Sigmoid colon (tissue), 7 donors: ENCODE measurements at places on chromosomes 16 and 17. TPM values are rescaled to one million over a fixed set of nuclear protein-coding genes. Genes with fewer than 3 reads are reported as not detected.

GRB7 gene
- total RNA-seq: under 0.01 TPM

C16orf96 gene
- not detected for total RNA-seq

RPTOR gene
- 28.2 TPM for total RNA-seq

KRTAP4-5 gene
- total RNA-seq: not detected

WFDC1 gene
- total RNA-seq: 15.3 TPM

LGALS9 gene
- 25.7 TPM for total RNA-seq

PDILT gene
- total RNA-seq: not detected

MT4 gene
- total RNA-seq: not detected

GAST gene
- not detected for total RNA-seq

NPIPB6 gene
- not detected for total RNA-seq

CD300LB gene
- not detected for total RNA-seq

DNA sequence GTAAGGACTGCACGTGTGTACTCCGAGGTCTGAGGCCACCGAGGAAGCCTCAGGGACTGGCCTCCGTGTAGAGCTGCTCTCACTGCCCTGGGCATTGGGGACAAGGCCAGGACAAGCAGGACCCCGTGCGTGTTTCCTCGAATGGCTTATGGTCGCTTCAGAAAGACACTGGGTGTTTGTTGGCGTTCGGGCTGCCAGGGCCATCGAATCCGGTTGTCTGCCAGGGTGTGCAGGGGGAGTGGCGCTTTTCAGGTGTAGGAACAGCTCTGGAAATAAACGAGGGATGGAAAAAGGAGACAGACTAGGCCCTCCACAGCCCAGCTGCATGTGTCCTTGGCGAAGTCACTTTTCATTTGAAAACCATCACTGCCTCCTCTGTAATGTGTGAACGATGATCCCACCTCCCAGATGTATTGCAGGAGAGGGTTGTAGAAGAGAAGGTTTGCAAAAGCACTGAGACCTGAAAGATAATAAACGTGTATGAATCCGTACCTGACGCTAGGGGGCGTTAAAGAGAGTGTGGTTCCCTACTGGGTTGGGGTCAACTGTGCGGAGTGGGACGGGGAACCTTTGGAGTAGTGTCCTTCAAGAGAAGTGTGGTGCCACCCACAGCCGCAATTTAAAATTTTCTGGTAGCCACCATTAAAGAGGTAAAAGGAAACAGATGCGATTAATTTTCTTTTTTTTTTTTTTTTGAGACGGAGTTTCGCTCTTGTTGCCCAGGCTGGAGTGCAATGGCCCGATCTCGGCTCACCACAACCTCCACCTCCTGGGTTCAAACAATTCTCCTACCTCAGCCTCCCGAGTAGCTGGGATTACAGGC is 2.1 kb upstream of the ZSCAN10 start:
- no peak overlapping the region for H3K4me3 ChIP-seq
- peaks cover 24% of the 10 kb centered on the region for H3K27me3 ChIP-seq
- no peak for DNase-seq
- H3K27ac ChIP-seq: no peak overlapping the region
- H3K4me1 ChIP-seq: peaks cover 7% of the 10 kb centered on the region
- no peaks in the 10 kb centered on the region for H3K36me3 ChIP-seq

DNA sequence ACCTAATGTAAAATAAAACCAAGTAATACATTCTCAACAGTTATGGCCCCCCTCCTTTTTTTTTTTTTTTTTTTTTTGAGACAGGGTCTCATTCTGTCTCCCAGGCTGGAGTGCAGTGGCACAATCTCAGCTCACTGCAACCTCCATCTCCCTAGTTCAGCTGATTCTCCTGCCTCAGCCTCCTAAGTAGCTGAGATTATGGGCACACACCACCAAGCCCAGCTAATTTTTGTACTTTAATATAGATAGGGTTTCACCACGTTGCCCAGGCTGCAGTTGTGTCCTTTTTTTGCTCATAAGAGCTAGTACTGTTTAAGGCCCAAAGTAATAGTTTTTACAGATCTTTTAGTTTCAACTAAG is 18.3 kb downstream of the EARS2 start:
- H3K36me3 ChIP-seq: peaks cover 11% of the 10 kb centered on the region
- no peak overlapping the region for H3K27ac ChIP-seq
- DNase-seq: no peak
- H3K4me1 ChIP-seq: no peaks in the 10 kb centered on the region
- H3K4me3 ChIP-seq: no peak overlapping the region
- no peaks in the 10 kb centered on the region for H3K27me3 ChIP-seq

DNA sequence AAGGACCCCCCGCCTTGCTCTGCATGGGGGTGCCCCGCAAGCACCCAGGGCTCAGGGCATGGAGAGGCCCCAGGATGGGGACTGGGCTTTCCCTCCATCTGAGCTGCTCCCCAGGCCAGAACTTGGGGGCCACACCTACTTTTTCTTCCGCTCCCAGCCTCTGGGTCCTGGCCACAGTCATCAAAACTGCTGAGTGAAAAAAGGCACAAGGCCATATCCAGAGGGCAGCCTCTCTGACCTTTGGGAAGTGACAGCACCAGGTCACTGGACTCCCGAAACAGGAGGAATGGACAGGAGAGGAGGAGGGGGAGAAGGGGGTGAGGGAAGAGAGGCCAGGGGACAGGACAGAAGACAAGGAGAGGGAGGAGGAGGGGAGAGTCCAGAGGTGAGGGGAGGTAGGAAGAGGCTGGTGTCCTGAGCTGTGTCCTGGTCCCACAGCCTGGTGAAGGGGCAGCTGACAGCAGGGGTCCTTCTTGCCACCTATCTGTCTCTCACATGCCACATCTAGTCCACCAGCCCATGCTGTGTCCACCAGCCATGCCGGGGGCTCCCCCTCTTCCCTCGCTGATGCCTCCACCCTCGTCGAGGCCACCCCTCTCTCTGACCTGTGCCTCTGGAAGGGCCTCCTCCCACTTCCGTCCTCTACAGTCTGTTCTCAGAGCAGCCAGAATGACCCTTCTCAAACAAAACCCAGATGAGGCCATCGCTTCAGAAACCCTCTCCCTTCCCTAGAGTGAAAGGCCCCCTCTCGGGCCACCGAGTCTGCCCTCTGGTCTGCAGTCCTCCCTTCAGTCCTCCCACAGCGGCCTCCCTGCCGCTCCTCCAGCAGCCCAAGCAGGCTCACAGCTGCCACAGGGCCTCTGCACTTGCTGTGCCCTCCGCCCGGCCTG is 73.9 kb upstream of the TOB1 start:
- H3K36me3 ChIP-seq: no peaks in the 10 kb centered on the region
- H3K4me3 ChIP-seq: no peak overlapping the region
- H3K27ac ChIP-seq: no peak overlapping the region

GRCh38 chr16:85520853-85521521 is 92.1 kb upstream of the GSE1 start:
- no peaks in the 10 kb centered on the region for H3K27me3 ChIP-seq
- no peak overlapping the region for H3K27ac ChIP-seq
- no peak overlapping the region for H3K4me3 ChIP-seq
- peak; percentile 64 for DNase-seq
- no peaks in the 10 kb centered on the region for H3K4me1 ChIP-seq

- no peak for DNase-seq
- no peak overlapping the region for H3K4me3 ChIP-seq
- no peaks in the 10 kb centered on the region for H3K4me1 ChIP-seq
- H3K27me3 ChIP-seq: no peaks in the 10 kb centered on the region
Observed at GRCh38 chr16:6035161-6035560, 937.6 kb upstream of the EEF2KMT start.

DNA sequence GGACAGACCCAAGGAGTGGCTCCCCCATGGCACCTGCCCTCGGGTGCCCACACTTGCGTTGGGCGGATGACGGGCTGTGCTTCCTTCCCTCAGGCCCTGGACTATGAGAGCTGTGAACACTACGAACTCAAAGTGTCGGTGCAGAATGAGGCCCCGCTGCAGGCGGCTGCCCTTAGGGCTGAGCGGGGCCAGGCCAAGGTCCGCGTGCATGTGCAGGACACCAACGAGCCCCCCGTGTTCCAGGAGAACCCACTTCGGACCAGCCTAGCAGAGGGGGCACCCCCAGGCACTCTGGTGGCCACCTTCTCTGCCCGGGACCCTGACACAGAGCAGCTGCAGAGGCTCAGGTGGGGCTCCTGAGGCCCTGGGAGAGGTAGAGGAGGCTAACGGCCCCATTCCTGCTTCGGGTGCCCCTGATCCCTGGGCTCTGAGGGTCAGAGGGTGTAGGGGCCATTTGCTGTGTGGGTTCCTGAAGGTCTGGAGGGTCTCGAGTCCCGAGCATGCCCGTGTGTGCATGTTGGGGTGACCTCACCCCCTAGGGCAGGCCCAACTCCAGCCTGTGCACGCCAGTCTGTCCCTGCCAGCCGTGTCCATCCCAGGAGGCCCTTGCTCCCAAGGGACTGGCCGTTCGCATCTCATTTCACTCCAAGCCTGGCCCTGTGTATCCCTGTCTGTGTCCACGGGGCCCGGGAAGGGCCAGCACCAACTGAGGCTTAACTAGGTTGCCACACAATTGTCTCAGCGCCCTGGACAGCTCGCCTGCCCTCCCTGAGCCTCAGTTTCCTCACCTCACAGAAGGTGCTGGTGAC is 10.0 kb downstream of the SLC22A31 start:
- no peak overlapping the region for H3K4me3 ChIP-seq
- peaks cover 26% of the 10 kb centered on the region for H3K27me3 ChIP-seq
- no peak overlapping the region for H3K27ac ChIP-seq
- no peak for DNase-seq
- H3K36me3 ChIP-seq: no peaks in the 10 kb centered on the region

DNA sequence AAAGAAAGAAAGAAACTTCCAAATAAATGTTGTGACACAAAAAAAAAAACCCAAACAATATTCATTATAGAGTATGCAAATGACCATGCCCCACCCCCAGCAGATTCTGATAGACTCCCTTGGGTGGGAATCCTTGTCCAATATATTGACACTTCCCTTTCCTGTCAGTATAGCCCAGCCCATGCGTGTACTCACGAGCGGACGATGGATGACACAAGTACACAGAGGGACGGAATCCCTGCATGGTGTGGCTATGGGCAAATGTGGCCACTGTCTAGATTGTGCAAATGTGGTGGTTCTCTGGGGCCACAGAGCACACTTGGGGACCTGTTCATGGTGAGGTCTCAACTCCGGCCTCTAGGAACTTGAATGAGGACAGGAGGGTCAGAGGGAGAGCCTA is 3.1 kb downstream of the RAB37 start:
- H3K4me3 ChIP-seq: no peak overlapping the region
- no peak for DNase-seq
- no peaks in the 10 kb centered on the region for H3K4me1 ChIP-seq

GRCh38 chr17:31738996-31739699 is 119.9 kb downstream of the COPRS start:
- H3K27me3 ChIP-seq: no peaks in the 10 kb centered on the region
- DNase-seq: no peak
- no peak overlapping the region for H3K4me3 ChIP-seq

- H3K4me1 ChIP-seq: no peaks in the 10 kb centered on the region
- H3K27ac ChIP-seq: peak overlapping the region; percentile 84
- H3K4me3 ChIP-seq: peak overlapping the region; percentile 98
- H3K27me3 ChIP-seq: no peaks in the 10 kb centered on the region
- DNase-seq: no peak
Observed at GRCh38 chr17:59565959-59566324, 532 bp downstream of the DHX40 start.

DNA sequence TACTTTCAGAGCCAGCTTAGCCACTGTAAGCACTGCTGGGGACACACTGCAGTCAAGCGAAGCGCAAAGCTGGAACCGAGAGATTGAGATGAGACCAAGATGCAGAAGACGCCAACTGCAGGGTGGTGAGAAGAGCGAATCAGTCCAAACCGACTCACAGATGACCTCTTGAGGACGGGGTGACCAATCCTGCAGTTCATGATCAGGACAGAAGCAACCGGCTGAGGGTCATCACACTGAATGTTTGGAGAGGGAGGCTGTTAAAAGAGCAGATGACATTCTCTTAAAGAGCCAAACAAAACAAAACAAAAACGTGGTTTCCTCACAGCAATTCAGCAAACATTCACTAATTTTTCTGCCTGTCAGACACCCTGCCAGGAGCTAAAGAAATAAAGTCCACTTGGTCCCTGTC is 8.5 kb downstream of the HASPIN start:
- peaks cover under 1% of the 10 kb centered on the region for H3K4me1 ChIP-seq
- H3K36me3 ChIP-seq: no peaks in the 10 kb centered on the region
- peak; percentile 70 for DNase-seq
- H3K27ac ChIP-seq: no peak overlapping the region

- no peak overlapping the region for H3K4me3 ChIP-seq
- peaks cover 25% of the 10 kb centered on the region for H3K36me3 ChIP-seq
- no peaks in the 10 kb centered on the region for H3K27me3 ChIP-seq
- H3K27ac ChIP-seq: no peak overlapping the region
- DNase-seq: no peak
- no peaks in the 10 kb centered on the region for H3K4me1 ChIP-seq
Observed at GRCh38 chr16:28912558-28912957, 12.5 kb downstream of the RABEP2 start.

DNA sequence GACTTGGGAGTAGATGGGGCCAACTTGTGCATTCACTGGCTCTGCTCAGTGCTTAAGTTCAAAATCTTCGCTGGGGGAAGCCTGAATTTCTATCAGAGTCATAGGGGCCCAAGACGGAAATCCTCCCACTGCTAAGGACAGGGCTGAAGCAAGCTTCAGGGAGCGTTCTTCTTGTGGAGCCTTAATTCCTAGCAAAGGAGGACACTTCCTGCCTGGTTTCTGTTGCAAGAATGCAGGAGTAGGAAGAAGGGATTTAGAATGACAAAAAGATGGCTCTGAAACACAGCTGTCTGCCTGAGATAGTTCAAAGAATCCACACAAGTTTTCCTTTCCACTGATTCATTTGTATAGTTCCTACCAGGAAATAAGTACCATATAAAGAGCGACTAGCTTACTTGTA is 26.4 kb downstream of the PSME3IP1 start:
- peaks cover 86% of the 10 kb centered on the region for H3K36me3 ChIP-seq
- no peaks in the 10 kb centered on the region for H3K27me3 ChIP-seq
- DNase-seq: no peak
- no peaks in the 10 kb centered on the region for H3K4me1 ChIP-seq

DNA sequence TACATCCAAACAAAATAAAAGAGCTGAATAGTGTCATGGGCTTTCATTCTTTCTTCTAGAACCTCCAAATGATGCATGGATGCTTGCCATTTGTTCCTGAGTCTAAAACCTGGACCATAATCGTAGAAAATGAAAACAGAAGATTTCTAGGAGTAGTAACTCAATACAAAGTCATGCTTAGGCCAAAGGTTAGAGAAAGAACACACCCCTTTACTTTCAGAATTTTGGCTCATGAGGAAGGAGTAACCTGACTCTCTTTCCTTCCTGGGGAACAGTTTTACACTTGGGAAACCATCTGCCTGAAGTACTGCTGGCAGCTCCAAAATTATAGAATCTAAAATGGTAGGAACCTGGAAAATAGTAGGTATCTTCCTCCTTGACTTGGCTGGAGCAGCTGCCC is 137.2 kb downstream of the SNX11 start:
- no peaks in the 10 kb centered on the region for H3K36me3 ChIP-seq
- DNase-seq: no peak
- H3K27ac ChIP-seq: no peak overlapping the region
- no peaks in the 10 kb centered on the region for H3K4me1 ChIP-seq

- no peaks in the 10 kb centered on the region for H3K36me3 ChIP-seq
- no peaks in the 10 kb centered on the region for H3K4me1 ChIP-seq
- H3K27ac ChIP-seq: no peak overlapping the region
- no peak overlapping the region for H3K4me3 ChIP-seq
- no peak for DNase-seq
Observed at GRCh38 chr16:84137287-84137686, 7.7 kb downstream of the HSDL1 start.

- H3K4me3 ChIP-seq: no peak overlapping the region
- H3K36me3 ChIP-seq: no peaks in the 10 kb centered on the region
- no peak overlapping the region for H3K27ac ChIP-seq
- DNase-seq: no peak
Observed at GRCh38 chr16:72905581-72905980, 142.3 kb downstream of the ZFHX3 start.
